ENCODE measurements at places on chromosomes 1 and 21.
A peak's percentile ranks its signal among the peaks of the same experiment; 100 is the strongest.

DNA sequence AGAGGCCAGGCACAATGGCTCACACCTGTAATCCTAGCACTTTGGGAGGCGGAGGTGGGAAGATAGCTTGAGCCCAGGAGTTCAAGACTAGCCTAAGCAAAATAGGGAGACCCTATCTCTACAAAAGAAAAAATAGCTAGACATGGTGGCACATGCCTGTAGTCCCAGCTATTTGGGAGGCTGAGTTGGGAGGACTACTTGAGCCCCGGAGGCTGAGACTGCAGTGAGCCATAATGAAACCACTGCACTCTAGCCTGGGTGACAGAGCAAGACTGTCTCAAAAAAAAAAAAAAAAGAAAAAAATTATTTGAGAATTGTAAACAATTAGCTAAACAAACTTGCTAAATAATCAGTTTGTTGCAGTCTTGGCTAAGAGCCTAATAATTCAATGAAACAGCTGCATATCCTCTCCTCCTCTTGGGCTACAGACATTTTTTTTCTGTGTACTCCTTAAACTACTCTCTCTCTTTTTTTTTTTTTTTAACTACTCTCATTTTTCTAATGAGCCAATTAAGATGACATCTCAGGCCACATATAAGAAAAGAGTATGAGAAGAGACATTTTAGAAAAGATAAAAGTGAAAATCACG lies 10.5 kb upstream of the DNAJB4 start:
- no peak for DNase-seq

DNA sequence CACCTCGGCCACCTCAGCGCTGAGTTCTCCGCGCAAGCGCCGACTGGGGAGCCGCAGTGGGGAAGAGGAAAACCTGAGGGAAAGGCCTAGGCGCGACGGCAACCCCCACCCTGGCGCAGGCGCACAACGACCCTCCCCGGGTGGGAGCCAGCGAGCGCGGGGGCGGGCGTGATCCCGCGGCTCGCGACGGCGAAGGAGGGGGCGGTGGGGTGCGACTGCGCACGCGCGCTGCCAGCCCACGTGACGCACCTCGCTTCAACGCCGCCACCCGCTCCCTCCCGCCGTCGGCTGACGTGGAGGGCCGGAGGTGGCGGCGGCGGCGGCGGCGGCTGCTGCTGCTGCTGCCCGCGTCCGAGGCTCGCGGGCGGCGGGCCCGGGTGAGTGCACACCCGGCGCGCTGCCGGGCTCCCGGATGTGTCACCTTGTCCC lies at the start of the genes PIGP and TTC3:
Gene PIGP (minus strand): TSS at position 84 of the 429 bp plus-strand sequence. CDS start 556 bp downstream, outside the sequence.
Gene TTC3 (plus strand): TSS at position 267 of the 429 bp plus-strand sequence. CDS start 14,004 bp downstream, outside the sequence.
- DNase-seq: peak; percentile 94

GRCh38 chr1:51284487-51284954 lies 45.8 kb downstream of the TTC39A start:
- DNase-seq: peak; percentile 33

GRCh38 chr1:68819190-68819829 lies 322.4 kb upstream of the DEPDC1 start:
- DNase-seq: peak; percentile 3

DNA sequence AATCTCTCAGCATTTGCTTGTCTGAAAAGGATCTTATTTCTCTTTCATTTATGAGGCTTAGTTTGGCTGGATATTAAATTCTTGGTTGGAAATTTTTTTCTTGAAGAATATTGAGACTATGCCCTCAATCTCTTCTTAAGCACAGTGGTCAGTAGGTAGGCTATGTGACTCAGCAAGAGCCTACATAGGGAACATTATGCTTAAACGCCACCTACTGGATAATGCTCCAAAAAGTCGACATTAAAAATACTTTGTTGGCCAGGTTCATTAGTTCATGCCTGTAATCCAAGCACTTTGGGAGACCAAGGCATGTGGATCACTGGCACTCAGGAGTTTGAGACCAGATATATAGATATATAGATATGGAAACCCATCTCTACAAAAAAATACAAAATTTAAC lies 678.0 kb upstream of the USP24 start:
- peak; percentile 53 for DNase-seq

- DNase-seq: no peak
Observed at GRCh38 chr1:160702100-160702499, 9.5 kb downstream of the CD48 start.
